NCI-H1436 treated with DMSO at 0.1 percent for 48 hours (cell line): ENCODE measurements at places on chromosomes 6 and 20.

DNA sequence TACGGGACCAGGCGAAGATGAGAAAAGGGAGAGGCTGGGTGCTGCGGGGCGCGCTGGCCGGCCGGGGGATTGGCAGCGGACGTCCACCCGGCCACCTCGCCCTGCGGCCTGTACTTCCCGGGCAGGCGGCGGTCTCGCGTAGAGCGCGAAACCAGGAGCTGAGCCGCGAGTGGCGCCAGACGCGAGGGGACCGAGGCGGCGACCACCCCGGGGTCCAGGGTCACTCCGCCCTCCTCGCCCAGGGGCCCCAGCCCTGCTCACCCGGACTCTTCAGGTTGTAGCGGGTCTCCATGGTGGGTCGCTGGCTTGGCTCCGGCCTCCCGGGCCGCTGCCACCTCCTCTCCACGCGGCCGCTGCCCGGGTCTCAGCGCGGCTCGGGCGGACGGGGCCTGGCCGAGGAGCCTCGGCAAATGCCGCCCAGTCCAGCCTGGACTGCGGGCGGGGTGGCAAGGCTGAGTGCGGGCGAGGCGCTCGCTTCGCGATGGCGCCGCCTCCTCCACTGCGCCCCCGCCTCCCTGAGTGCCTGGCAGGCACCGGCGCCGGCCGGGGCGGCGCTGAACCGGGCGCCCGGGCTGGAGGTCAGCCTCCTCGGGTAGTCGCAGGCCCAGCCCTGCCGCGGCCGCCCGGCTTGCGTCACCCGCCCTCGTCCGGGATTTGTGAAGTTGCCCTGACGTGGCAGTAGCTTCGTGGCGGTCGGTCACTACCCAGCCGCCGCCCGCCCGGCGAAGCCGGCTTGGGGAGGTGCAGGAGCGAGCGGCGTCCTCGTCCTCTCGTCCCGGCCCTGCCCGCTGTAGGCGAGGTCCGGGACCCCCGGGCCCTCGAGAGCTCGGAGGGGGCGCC lies at the start of gene UBE2J1:
Gene UBE2J1, minus strand, starts transcription at position 445 of the 840 bp plus-strand sequence. Its CDS starts 153 bp downstream, at position 292.
- no peak for DNase-seq

GRCh38 chr6:116475141-116475540 lies 14.0 kb downstream of the CALHM6 start:
- no peak for DNase-seq

GRCh38 chr6:166335378-166336302 lies 6.7 kb downstream of the SFT2D1 start:
- no peak for DNase-seq

DNA sequence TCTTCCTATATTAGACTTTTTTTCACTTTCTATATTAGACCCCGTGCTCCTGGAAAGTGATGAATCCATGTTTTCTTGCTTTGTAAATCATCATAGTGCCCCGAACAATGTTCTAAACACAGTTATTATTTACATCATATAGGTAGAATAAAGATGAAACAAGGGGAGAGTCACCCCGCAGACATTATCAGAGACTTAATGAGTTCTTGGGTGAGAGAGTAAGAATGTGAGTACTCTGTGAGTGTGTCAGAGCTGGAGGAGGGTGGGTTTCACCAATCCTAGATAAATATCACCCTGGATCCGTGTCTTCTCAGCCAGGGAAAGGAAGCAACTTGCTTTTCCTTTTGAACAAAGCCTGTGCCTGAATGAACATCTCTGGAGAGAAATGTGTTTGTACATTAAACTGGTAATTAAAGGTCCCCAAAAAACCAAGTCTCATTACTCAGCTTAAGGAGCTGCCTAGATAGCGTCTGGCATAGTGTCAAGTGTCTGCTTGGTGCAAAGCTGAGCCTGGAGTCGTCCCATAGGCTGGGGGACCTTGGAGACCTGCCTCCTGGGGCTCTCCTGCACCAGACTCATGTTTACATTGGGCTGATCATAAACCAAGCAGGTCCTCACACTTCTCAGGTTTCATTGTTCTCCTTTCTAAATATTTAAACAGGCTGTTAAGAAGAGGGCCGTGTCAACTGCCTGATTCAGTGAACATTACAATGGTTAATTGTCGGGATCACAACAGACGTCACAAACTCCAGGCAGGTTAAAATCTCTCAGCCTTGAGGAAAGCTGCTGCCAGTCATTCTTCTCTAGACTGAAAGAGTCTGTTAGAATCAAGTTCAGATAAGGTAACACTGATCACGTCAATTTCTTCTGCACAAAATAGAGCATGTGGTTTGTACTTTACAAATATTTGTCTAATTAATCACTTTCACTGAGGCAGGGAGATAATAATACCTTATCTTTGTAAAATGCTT lies 179.7 kb upstream of the MYLIP start:
- DNase-seq = peak; percentile 98

DNA sequence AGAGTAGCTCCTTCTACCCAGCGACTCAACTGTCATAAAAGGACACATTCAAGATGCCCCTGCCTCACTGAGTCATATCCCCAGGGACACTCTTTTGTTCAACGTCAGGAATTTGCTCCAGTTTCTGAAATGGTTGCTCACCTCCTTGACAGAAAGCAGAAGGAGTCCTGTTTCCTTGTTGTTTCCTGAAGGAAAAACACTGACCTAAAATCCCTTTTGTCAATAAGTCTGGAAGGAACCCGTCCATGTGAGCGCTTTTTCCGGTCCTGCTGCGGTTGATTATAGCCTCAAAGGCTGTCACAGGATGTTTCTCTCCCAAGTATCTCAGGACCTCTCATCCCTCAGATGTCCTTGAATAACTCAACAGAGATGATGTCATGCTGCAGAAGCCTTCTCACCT lies 113.6 kb upstream of the PLEKHG1 start:
- DNase-seq = no peak

DNA sequence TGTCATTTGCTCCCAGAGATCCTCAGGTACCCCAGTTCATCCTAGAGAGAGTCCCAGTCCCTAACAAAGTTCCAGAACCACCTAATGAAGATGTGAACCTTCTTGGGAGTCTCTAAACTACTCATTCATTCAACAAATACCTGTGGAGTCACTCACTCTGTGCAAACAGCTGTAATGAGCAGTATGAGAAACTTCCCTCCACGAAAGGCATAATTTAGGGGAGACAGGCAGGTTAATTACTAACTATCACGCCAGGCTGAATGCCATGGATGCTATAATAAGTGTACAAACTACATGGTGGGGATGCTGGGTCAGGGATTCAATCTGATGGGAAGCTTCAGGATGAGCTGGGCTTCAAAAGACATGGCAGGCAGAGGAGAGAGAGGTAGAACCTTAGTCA lies 70.1 kb upstream of the AFDN start:
- DNase-seq = no peak
